ENCODE measurements at places on chromosomes 2 and 18. TPM values are rescaled to one million over a fixed set of nuclear protein-coding genes. Genes with fewer than 3 reads are reported as not detected.

Gene SP100
- polyA plus RNA-seq = 101 TPM

Gene SLC4A5
- polyA plus RNA-seq = 0.08 TPM

Gene FAM161A
- polyA plus RNA-seq = 2.1 TPM

Gene ECEL1
- not detected for polyA plus RNA-seq

Gene MAP2
- 11.9 TPM for polyA plus RNA-seq

Gene G6PC2
- not detected for polyA plus RNA-seq

Gene OTX1
- 0.54 TPM for polyA plus RNA-seq

Gene CTIF
- 21.9 TPM for polyA plus RNA-seq

Gene SPP2
- polyA plus RNA-seq = not detected

Gene BIN1
- 5.4 TPM for polyA plus RNA-seq

Gene CAVIN2
- polyA plus RNA-seq = 9.4 TPM

Gene PCARE
- not detected for polyA plus RNA-seq

Gene ARHGEF4
- polyA plus RNA-seq = 40.6 TPM

Gene AKAIN1
- not detected for polyA plus RNA-seq

Gene ALK
- not detected for polyA plus RNA-seq

Gene RSAD2
- polyA plus RNA-seq = 2.2 TPM

Gene EPHA4
- 20.2 TPM for polyA plus RNA-seq

Gene SYT4
- polyA plus RNA-seq = not detected

Gene SERPINB13
- 15.5 TPM for polyA plus RNA-seq

Gene ABCB11
- polyA plus RNA-seq = 0.03 TPM

Gene RRM2
- polyA plus RNA-seq = 34.1 TPM

Gene NEU2
- polyA plus RNA-seq = not detected

Gene NEURL3
- 0.06 TPM for polyA plus RNA-seq

Gene CCDC150
- 0.86 TPM for polyA plus RNA-seq

Gene KCNG2
- not detected for polyA plus RNA-seq

Gene GRP
- polyA plus RNA-seq = not detected

Gene CAPN13
- 0.09 TPM for polyA plus RNA-seq

Gene NOSTRIN
- not detected for polyA plus RNA-seq

Gene SCN9A
- 0.09 TPM for polyA plus RNA-seq

Gene GAREM1
- 3.8 TPM for polyA plus RNA-seq

Gene GKN2
- not detected for polyA plus RNA-seq

Gene DSG3
- polyA plus RNA-seq = 488 TPM

Gene RASGRP3
- polyA plus RNA-seq = 0.97 TPM

Gene COPS8
- 136 TPM for polyA plus RNA-seq

Gene CHRNG
- not detected for polyA plus RNA-seq

Gene NPAS2
- polyA plus RNA-seq = 14.9 TPM

Gene FEV
- not detected for polyA plus RNA-seq

Gene OSR1
- 0.14 TPM for polyA plus RNA-seq

Gene UGT1A3
- polyA plus RNA-seq = 1.8 TPM

Gene GCG
- not detected for polyA plus RNA-seq

Gene ADD2
- polyA plus RNA-seq = not detected

Gene TFCP2L1
- 31.0 TPM for polyA plus RNA-seq

Gene DCC
- polyA plus RNA-seq = not detected

Gene FBXO48
- polyA plus RNA-seq = 1.9 TPM

All from keratinocyte (primary cell).